Panc1 (cell line): ENCODE measurements at places on chromosomes 5 and 9.

DNA sequence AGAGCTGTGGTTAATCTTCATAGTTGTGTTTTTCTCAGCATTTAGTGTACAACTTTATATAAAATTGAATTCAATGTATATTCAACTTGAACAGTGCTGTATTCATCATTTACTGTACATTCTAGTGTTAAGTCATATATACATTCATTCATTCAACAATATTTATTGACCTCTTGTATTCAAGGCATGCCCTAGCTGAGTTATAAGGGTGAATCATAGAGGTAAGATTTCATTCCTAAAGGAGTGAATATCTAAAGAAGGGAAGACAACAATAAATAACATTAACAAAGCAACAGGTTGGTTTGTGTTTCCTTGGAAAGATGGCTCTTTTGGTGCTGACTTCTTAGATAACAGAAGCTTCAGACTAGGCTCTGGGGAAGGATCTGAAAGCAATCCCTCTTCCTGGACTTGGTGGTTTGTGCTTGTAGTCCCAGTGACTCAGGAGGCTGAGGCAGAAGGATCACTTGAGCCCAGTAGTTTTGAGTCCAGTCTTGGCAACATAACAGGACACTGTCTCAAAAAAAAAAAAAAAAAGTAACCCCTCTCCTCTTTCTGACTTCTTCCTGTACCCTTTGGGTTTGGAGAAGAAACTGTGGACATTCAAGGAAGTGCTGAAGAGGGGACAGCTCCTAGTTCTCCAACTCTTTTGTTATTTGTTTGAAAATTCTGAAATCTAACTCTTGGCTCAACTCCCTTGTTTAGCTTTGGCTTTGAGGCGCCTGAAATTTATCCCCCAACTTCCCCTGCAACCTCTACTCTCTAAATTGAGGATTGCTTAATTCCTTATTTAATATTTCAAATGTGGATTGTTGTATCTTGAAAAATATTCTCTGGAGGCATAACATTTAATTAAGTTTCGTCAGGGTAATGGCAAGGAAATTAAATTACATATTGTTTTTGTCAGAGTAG is 80.2 kb downstream of the OSTF1 start:
- no peak for DNase-seq

- no peak for DNase-seq
These were observed 957 bp downstream of the SHB start for GRCh38 chr9:38067859-38068681.

DNA sequence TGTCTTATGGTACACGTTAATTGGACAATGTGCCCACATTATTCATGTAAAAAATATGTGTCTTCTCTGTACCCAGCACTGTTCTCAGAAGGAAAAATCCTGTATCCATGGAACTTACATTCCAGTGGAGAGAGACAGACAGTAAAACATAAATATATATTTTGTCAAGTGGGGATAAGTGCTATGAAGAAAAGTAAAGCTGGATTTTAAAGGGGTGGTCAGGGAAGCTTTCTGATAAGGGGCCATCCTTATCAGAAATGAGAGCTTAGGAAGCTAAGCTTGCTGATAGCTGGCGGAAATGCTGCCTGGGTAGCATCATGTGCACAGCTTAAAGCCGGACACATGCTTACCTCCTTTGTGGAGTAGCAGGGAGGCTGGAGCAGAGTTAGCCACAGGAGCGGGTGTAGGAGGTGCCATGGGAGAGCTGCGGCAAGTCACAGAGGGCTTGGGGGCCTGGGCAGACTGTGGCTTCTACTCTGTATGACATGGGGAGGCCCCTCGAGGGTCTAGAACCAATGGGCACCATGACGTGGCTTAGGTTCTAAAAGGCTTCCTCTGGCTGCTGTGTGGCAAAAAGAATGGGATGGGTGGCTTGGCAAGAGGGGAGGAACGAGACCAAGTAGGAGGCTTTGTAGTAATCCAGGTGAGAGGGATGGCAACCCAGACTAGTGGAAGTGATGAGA is 141.7 kb downstream of the FGF1 start:
- no peak for DNase-seq

- no peak for DNase-seq
These were observed 108.3 kb upstream of the KIF2A start for GRCh38 chr5:62197697-62198096.

DNA sequence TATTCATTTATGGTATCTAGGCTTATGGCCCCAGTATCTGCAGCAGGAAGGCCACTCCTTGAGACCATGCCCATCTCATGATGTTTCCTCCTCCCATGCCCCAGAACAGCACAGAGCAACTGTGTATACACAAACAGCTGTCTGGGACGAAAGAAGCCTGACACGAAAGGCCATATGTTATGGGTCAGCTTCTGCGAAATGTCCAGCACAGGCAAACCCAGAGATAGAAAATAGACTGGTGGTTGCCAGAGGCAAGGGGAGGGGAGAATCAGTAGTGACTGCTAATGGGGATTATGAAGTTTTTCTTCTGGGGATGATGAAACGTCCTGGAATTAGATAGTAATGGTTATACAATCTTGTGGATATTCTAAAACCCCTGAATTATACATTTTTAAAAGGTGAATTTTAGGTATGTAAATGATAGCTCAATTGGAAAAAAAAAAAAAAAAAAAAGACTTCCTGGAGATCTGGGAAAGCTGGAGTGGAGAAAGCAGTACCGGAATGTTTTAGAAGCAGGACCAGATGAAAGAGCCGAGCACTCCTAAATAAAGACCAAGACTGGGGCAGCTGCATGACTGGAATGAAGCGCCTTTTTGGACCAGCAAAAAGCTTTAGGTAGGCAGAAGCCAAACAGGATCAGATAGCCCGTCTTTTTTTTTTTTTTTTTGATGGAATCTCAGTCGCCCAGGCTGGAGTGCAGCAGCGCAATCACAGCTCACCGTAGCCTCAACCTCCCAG is 29.2 kb downstream of the PCDHGC5 start:
- DNase-seq: no peak
